ENCODE measurements at places on chromosomes 2 and 18. TPM values are rescaled to one million over a fixed set of nuclear protein-coding genes. Genes with fewer than 3 reads are reported as not detected.

DNA sequence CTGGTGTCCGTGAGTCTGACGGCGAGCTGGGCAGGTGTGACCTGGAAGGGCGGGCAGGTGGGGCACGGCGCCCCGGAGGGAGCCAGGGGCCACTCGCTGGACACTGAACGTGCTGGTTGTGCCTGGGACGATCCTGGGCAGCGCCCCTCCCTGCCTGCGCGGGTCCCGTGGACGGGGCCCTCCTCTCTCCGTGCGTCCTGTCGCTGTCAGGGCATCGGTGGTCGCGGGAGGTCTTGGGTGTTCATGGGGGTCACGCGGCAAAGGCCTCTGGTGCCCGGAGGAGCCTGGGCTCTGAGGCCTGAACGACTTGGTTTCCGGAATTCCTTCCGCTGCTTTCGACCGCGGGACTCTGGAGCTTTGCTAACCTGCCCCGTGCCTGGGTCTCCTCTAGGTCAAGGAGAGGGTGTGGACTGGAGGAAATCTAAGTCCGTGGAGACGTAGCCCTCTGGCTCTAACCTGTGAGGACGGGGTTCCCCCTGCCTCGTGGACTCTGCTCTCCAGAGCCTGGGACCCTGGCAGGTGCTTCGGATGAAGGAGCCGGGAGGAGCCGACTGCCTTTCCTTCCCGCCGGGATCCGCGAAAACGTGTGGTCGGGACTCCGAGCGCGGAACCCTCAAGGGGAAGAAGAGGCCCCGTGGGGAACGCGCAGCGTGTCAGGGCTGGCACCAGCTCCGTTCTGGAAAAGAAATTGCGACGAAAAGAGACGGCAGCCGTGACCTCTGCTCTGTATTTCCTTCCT lies 14.7 kb downstream of the SOX11 start:
- peak; percentile 58 for DNase-seq

DNA sequence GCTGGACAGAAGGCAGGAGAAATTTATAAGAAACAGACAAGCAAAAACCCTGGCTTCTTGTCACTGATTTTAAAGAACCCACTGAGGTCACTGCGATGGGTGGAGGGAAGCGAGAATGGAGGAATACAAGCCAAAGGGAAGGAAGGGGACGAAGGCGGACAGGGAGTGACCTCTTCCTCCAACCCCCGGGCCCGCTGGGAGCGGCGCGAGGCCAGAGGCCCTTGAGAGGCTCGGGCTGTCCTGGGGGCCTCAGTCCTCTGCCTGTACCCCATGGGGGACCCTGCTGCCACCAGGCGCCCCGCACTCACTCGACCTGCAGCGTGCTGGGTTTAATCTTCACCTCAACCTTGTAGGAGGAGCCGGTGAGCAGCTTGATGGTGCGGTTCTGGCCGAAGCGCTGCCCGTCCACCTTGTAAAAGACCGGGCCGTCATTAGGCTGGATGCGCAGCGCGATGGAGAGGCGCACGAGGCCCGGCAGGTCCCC lies 793 bp downstream of the CNRIP1 start:
- DNase-seq = no peak

- DNase-seq = no peak
Measured at GRCh38 chr18:51762373-51762772, 564.9 kb upstream of the MEX3C start.

DNA sequence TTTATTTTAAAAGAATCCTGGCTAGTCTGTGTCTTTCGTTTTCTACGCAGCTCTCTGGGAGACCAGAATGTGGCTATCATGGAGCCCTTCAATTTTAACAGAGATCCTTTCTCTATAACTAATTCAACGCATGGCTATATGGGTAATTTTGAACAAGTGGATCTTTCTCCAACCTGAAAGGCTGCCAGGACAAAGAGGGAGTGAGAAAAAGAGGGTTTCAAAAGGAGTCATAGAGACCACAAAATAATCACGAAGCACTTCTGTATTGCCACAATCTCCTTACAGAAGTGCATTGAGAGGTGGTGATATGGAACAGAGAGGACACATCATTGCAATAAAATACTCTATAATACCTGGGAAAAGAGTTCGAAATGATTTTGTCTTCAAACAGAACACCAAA lies 21.7 kb upstream of the CDH2 start:
- DNase-seq = no peak

DNA sequence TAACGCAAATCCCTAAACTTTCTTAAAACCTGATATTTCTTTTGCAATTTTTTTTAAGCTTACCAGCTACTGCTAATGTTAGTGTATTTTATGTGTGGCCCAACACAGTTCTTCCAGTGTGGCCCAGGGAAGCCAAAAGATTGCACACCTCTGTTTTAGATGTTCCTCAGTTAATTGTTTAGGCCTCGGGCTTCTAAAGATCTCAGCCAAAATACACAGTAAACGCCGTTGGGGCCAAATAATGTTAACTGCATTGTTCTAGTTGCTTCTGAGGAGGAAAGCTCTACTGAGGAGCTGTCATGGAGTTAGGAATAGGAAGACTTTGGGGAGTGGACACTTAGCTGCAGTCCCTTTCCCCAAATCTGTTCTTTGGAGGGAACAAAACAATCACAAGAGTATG lies 2.0 kb downstream of the HSPE1 start:
- DNase-seq = no peak

DNA sequence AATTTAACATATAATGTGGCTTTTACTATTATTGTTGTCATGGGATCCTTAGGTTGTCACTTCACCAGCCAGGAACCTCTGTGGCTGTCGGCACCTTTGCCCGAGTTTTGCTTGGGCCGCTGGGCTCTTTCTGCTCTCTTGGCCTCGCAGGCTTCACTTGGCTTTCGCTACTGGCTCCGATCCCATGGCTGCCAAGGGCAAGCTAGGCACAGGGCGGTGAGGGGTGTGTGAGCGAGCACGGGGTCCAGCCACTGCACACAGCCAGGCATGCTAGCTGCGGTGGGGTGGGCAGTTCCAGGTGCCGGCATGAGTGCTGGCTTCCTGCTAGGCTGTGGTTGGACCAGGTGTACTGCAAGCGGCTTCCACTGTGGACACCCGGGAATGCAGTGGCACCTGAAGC lies 23.4 kb upstream of the RAPGEF4 start:
- no peak for DNase-seq

GRCh38 chr2:239575931-239576445 lies 175.2 kb upstream of the HDAC4 start:
- DNase-seq = no peak

GRCh38 chr2:169819106-169819505 lies 5.6 kb downstream of the METTL5 start:
- no peak for DNase-seq

DNA sequence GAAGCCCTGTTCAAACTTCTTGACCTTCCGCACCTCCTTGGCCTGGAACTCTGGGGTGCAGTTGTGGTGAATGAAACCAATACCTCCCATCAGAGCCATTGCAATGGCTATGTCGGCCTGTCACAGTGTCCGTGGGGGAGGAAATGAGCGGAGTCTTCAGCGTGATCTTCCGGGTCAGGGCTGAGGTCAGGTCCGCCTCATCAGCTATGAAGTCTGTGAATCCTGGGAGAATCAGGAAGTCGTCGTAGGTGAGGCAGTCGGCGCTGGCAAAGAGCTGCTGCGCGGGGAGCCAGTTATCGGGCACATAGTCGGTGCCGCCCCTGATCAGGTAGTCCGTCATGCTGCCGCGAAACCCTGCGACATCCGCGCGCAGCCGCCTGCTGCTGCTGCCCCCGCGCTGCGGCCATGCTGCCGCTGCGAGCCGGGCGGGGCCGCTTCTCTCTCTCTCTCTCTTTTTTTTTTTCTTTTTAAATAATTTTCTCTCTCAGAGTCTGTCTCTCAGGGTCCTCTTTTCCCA lies 154.1 kb upstream of the ZSWIM2 start:
- no peak for DNase-seq

- no peak for DNase-seq
Measured at GRCh38 chr2:239589833-239590232, 189.0 kb upstream of the HDAC4 start.

- DNase-seq = no peak
Measured at GRCh38 chr2:166651080-166651675, 157.1 kb upstream of the SCN7A start.

DNA sequence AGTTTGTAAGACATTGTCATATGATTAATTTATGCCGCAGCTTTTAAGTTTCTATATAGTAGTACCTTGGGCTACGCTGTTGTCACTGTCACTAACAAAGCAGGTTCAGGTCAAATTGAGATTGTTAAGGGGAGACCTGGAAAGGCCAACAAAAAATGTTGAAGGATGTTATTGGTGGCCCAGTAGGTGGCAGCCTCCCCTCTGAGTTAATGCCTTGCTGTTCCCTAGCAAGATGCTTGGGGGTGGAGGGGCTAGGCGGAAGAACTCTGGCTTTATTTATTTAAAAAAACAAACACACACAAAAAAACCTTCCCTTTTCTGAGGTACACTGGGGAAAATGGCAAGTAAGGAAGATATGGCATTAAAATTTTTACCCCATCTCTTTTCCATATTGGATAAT lies 128.3 kb upstream of the ATP5MC3 start:
- DNase-seq = peak; percentile 45

GRCh38 chr2:191994749-191995148 lies 147.9 kb upstream of the CAVIN2 start:
- no peak for DNase-seq

GRCh38 chr18:36634573-36635216 lies 194.1 kb downstream of the TPGS2 start:
- no peak for DNase-seq

DNA sequence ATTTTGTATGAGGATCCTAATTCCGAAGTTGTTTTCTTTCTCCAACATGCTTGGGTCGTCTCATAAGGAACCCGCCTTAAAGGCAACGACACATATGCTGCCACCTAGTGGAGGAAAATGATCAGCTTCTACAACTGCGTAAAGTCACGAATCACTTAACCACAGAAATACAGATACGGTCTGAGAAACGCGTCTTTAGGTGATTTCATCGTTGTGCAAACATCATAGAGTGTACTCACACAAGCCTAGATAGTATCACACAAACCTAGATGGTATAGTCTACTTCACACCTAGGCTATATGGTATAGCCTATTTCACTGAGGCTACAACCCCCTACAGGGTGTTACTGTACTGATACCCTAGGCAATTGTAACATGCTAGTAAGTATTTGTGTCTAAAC lies 13.1 kb downstream of the GNLY start:
- peak; percentile 83 for DNase-seq

DNA sequence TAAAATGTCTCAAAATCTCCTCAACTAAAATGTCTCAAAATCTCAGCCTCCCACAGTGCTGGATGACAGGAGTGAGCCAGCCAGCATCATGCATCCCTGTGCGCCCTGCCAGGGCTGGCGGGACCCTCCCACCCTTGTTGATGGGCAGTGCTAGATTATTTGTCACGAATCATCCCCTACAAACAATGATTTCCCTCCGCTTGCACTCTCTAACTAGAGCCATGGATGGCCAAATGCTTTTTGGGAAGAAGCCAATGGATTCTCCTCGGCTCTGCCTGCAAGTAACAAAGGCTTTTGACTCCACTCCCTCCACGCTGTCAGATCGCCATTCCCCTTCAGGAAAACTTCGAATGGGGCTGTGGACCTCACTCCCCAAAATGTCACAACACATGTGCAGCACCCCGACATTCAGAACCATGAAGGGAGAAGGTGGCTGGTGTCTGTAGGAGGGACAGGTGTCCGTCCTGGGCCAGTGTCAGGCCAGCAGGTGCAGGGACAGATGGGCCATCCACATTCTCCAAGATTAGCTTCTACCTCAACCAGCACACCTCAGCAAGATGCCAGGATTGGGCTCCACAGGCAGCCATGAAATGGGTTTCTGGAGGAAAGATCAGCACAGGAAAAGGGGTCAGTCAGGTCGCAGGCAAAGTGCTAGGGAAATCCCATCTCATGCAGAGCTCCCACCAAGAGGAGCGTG lies 11.5 kb downstream of the AMER3 start:
- DNase-seq = no peak

DNA sequence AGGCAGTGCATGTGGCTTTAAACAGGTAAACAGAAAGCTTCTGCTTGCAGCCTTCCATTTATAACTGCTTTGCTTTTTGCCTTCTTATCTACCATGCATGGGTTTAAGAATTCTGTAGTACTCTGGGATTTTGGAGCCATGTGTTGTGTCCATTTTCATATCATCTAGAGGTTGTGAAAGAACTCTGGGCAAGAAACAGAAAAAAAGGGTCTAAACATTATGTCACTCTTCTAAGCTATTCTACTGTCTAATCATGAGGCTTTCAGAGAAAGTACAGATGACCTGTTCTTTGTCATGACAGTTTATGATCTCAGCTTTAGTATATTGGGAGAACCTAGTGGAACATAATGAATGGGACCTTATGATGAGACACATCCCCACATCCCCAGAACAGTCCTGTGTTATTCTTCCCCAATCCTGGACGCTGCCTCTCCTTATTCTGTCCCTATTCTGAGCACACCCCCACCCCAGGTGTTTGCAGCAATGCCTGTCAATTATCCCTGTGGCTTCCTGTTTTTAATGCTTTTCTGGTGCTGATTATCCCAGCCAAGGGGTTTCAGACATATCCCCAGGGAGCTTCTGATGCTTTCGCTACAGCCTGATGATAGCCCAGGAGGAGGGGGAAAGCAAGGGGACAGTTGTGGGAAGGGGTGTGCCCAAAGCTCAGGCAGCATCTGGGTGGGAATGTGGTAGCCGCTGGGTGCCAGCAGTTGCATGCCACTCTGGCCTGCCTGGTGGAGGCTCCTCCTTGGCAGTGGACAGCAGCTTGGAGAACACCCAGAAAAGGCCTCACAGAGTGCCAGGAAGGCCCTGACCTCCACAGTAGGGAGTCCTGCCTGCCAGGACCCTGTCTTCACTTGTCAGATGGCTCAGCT lies 169.5 kb upstream of the MAP3K20 start:
- DNase-seq = peak; percentile 15

DNA sequence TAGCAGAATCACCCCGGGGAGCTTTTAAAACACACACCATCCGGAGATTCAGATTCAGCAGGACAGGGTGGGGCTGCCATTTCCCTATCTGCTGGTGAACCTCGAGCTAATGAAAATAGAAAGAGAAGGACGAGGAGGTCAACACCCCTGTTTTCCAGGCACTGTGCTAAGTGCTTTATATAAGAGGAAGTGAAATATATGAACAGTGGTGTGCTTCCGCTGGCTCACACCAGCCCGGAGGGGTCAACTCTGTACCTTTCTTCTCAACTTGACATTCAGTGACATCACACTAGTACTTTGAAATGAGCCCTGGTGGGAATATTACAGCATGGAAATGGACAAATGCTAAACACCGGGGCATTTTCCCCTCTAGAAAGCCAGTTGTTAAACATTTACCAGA lies 108.3 kb upstream of the LTBP1 start:
- no peak for DNase-seq

The ANKRD23 gene
- total RNA-seq = 4.4 TPM

The OTOS gene
- total RNA-seq = not detected

The RAB27B gene
- 0.11 TPM for total RNA-seq

The FHOD3 gene
- 2.1 TPM for total RNA-seq

The PDE1A gene
- not detected for total RNA-seq

The ELAC1 gene
- 1.9 TPM for total RNA-seq

The PSMA8 gene
- total RNA-seq = not detected

The FEV gene
- not detected for total RNA-seq

The LAMA1 gene
- total RNA-seq = 17.5 TPM

The CMPK2 gene
- total RNA-seq = 0.69 TPM

The FOXI3 gene
- total RNA-seq = 1.7 TPM

The ATF2 gene
- 43.7 TPM for total RNA-seq
